ENCODE measurements at places on chromosomes 11 and 22.
A peak's percentile ranks its signal among the peaks of the same experiment; 100 is the strongest.

- no peak for DNase-seq
These were observed 592 bp downstream of the EEF1G start for GRCh38 chr11:62573006-62573591.

DNA sequence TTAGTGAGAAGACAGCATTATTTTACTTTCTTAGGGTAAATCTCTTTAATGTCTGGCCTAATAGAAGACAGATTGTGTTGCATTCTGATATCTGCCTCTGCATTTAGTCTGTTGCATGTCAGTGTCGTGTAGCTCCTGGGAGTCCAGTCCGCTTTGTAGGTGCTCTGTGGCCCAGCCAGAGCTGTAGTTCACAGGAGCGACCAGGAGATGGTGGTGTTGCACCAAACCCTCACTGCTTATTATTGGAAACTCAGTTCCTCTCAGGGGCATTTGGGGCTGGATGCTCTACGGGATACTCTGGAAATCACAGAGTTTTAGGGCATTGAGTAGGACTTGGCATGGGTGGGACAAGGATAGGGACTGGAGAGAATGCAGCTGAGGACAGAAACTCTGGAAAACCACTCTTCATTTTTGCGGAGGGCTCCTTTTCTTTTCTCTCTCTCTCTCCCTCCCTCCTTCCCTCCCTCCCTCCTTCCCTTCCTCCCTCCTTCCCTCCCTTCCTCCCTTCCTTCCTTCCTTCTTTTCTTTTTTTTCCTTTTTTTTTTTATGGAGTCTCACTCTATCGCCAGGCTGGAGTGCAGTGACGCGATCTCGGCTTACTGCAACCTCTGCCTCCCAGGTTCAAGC, 21.7 kb downstream of the MIAT start:
- peak; percentile 39 for DNase-seq

GRCh38 chr11:62540804-62541701, 5.6 kb downstream of the AHNAK start:
- no peak for DNase-seq

GRCh38 chr11:110096496-110096895, 3.3 kb downstream of the ZC3H12C start:
- DNase-seq = no peak

DNA sequence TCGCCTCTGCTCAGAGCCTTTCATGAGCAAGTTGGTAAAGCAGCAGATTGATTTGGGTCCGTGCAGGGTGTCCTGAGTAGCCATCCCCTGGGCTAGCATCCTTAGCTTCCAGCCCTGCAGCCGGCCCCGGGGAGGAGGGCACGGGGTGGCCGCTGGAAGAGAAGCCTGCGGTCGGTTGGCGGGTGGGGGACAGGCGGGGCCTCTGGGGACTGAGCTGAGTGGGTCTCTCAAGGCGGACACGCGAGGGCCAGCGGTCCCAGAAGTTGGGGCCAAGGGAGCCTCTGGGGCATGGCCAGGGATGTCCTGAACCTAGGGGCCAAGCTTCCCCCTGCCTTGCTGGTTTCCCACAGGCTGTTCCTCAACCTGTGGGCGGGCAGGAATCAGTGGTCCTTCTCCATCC, 143.0 kb downstream of the TBC1D22A start:
- DNase-seq = no peak

- no peak for DNase-seq
These were observed 273.8 kb upstream of the B3GAT1 start for GRCh38 chr11:134685793-134686380.

DNA sequence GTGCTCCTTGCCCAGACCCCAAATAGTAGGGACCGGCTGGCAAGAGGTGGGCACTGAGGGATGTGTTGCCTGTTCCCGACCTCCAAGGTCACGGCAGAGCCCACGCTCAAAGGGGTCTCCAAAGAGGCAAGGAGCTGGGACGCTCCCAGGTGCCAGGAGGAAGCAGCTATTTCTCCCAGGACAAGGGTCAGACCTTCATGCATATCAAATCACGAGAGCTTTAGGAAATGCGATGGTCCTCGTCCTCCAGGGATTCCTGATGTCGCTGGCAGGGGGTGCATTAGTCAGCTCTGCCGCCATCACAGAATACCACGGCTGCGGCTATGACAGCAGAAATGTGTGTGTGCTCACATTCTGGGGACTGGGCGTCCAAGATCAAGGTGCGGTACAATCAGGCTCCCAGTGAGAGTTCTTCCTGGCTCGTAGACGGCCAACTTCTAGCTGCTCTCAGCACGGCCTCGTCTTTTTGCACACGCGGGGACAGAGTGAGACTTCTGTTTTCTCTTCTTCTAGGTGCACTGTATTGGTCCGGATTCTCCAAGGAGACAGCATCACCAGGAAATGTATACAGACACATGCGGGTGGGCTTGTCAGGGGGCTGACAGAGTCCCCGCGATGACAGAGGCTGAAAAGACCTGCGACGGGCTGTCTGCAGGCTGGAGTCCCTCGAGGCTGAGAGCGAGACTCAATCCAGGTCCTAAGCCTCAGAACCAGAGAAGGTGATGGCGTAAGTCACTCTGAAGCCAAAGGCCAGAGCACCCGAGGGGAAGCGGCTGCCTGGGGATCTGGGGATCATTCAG, 81.6 kb downstream of the SHANK2 start:
- no peak for DNase-seq

- no peak for DNase-seq
These were observed 537.7 kb downstream of the BUD13 start for GRCh38 chr11:116234989-116235568.

DNA sequence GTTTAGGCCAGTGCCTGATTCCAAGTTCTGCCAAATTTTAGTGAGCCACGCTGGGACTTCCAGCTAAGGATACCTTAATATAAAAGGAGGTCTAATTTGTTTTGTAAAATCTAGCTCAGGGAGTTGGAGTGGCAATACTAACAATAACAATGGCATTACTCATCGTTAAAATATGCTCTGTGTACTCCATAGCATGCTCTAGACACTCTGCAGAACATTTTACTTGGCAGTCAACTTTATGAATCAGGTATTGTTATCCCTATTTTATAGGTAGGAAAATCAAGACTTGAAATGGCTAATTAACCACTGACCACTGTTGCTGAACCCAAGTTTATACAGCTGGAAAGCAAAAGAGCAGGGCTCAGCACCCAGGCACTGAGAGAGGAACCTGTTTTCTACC, 485.0 kb upstream of the KIRREL3 start:
- no peak for DNase-seq

GRCh38 chr11:62656796-62657429, 3.8 kb upstream of the INTS5 start:
- DNase-seq = no peak

DNA sequence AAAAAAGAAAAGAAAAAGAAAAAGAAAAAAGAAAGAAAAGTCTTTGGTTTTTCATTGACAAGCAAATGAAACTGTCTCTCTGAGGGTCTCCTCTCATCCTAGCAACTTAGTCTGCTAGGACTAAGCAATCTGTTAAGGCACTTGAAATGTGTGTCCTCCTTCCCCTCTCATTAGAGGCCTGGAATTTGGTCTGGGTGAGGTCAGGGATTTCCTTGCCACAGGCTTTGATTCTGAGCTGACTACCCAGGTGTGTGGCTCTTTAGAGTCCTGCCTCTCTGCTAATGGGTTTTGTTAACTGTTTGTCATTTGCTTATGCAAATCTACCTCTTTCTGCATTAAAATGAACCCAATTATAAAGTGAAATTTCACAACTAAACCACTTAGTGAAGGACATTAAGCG, 18.3 kb upstream of the PKNOX2 start:
- no peak for DNase-seq

GRCh38 chr11:34337016-34337415, 20.8 kb downstream of the ABTB2 start:
- DNase-seq = no peak
